ENCODE measurements at places on chromosomes 1 and 21.

GRCh38 chr1:24186031-24186710 lies 918 bp downstream of the IFNLR1 start:
- no peak for DNase-seq

DNA sequence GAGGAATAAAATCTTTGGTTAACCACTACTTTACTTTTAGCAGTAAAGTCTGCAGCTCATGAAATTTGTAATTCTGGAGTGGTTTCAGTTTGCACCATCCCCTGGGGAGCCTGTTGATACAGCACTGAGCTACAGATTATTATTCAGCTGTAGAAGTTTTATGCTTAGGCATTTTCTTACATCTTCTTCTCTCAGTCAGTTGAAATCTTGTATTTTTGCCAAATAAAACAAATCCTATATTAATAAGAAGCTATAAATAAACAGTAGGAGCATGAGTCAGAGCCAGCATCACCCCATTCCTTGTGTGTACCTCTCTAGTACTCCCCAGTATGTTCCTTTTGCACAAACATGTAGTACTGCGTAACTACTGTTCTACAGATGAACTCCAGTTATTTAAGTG lies 118.9 kb downstream of the ATF6 start:
- DNase-seq, result peak; percentile 87

- DNase-seq, result peak; percentile 28
Measured at GRCh38 chr1:111195002-111195684, 5.3 kb downstream of the DENND2D start.

- no peak for DNase-seq
Measured at GRCh38 chr1:11031624-11032262, 15.3 kb downstream of the MASP2 start.

GRCh38 chr1:78677788-78678187 lies 28.2 kb downstream of the IFI44 start:
- no peak for DNase-seq

DNA sequence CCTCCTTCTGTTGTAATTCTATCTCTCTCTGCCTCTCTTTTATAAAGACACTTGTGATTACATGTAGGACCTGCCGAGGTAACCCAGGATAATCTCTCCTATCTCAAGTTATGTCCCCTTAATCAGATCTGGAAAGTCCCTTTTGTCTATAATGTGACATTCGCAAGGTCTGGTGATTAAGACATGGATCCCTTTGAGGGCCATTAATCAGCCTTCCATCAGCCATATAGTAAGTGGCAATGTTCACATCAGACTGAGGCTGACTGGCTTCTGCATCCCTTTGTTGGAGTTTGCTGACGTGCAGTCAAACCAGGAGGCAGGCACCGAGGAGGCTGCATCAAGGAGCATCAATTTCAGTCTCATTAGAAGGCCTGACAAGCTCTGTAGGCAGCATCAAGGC lies 209.6 kb downstream of the BACH1 start:
- DNase-seq, result no peak

DNA sequence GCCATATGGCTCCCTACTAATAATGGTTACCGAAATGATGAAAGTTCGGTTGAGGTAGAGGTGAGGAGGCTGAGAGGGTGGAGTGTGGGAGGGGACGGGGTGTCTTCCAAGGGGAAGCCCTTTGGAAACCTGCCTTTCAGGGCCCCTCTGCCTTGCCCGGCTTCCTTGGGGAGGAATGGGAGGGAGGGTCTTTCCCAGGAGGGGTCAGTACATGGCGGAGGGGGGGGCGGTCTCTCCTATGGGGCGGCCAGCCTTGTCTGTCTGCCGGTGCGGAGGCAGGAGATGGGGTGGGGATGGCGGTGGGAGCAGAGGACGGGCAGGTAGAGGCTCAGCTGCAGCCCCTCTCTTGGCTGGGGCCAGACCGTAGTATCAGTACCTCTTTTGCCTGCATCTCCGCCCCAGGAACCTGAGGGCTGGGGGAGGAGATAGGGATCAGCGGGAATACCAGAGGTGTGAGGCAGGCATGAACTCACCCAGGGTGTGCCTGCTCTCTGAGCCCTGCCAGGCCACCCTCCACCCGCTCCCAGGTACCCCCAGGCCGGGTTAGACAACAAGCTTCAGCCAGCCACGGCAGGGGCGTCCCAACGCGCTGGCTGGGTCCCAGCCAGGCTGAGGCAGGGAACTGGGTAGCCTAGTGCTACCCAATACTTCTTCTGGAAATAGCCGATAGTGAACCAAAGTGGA lies 79.4 kb upstream of the POU3F1 start:
- DNase-seq, result no peak

DNA sequence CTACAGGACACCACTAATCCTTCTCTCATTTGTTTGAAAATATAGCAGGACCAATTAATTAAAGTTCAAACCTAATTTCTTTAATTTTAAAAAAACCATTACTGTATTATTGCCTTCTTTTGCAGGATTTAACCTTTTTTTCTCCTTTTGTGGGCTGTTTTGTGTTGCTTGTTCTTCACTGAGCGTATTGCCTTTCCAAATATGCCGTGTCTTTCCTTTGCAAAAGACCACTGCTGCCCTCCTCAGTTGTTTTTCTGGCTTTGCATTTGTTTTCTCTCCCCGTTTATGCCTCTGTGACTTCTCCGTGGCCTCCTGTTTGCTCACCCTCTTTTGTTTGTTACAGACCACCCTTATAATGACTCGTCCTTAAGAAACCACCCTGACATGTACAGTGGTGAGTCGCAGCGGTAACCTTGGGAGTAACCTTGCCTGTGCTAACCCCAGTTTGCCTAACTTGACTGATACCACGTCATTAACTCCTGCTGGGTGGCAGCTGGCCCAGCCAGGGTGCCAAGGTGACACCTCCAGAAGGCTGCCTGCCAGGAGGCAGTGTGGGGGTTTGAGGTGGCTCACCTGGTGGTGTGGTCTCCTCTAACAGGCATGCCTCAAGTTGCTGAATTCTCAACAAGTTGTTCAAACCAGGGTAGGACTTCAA lies 81.1 kb upstream of the CNTN2 start:
- DNase-seq, result no peak

GRCh38 chr1:191870490-191870889 lies 287.8 kb upstream of the RGS18 start:
- DNase-seq, result no peak

GRCh38 chr1:25572708-25573590 lies 29.5 kb downstream of the LDLRAP1 start:
- DNase-seq, result peak; percentile 36

GRCh38 chr1:180407051-180407450 lies 95.3 kb downstream of the ACBD6 start:
- DNase-seq, result no peak

DNA sequence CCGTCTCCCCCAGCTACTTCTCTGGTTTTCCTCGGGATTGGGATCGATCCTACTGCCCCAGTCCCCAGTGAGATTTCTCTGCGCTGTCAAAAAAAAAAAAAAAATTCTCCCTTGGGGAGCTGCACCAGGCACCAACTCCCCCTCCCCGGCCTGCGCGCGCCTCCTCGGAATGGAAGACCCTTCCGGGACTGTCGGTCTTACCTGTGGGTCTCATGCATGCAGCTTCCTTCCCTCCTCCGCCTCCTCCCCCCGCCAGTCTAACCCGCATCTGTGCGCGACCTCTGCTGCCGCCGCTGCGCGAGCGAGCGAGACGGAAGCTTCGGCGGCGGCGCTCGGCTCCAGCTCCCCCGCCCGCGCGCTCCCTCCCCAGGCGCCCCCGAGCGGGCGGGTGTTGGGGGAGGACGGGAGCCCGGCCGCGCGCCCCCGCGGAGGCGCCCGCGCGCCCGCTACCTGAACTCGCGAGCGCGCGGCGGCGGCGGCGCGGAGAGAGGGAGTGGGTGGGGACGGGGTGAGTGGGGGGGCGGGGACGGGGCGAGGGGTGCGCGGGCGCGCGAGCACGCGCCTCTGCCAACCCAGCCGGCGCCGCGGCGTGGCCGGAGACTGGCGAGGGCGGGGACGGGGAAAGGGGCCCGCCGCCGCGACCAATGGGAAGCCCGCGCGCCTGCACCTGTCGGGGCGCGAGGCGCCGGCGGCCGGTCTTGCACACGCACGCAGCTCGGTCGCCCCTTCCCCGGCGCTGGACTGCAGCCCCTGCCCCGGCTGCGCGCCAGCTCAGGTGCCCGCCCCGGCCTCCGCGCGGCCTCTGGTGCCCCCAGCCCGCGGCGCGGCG lies at the start of gene SUSD4:
TSS of gene SUSD4 (minus strand) at position 321 of the 829 bp plus-strand sequence. CDS start 751 bp downstream, outside the sequence.
- DNase-seq, result no peak

GRCh38 chr1:154913273-154913672 lies 23.2 kb downstream of the PMVK start:
- DNase-seq, result no peak

- DNase-seq, result no peak
Measured at GRCh38 chr21:32193098-32193465, 85.8 kb downstream of the MIS18A start.

DNA sequence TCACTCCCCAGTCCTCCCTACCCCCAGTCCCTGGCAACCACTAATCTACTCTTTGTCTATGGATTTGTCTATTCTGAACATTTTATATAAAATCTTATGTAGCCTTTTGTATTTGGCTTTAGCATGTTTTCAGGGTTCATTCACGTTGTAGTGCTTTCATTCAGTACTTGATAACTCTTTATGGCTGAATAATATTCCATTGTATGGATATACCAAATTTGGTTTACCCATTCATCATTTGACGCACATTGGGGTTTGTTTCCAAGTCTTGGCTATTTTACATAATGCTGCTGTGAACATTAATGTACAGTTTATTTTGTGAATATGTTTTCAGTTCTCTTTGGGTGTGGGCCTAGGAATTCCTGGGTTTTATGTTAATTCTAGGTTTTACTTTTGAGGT lies 2.6 kb downstream of the KDM1A start:
- DNase-seq, result no peak

GRCh38 chr21:42403611-42404231 lies at the start of gene UBASH3A:
UBASH3A (plus strand) TSS chr21:42403902; CDS start chr21:42403946, 44 bp downstream.
- no peak for DNase-seq

DNA sequence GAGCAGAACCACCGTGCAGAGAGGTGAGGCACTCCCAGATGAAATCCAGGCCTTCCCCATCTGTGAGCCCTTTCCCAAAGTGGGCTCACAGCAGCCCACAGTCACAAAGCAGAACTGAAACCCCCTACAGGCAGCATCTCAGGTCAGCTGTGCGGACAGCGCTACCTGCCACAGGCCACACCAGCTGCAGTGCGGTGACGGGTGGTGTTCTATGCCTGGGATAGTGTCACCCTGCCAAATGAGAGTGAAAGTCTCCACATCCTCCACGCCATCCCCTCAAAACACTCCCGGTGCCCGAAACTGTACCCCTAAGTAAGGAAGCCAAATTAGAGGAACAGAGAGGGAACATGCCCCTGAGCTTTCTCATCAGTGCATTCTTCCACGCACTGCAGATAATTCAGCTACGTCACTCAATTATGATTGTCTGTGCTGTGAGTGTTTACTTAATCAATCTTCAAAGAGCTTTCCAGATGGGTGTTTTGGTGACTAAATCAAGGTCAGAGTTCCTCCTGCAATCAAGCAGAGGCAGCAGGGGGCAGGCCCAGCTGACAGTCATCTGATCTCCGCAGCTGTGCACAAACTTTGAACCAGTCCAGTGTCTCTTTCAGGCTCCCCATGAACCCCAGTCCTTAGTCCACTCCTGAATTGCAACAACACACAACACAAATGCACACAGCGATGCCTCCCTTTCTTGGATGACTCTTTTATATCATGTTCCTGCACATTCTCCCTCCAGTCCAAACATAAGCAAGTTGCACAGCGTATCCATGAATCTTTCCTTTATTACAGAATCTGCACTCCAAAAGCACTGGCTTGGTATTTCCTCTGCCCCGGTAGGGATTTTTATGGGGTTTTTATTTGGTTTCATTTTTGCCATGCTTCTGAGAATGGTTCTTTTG lies 150.0 kb downstream of the TOMM20 start:
- DNase-seq, result peak; percentile 91

DNA sequence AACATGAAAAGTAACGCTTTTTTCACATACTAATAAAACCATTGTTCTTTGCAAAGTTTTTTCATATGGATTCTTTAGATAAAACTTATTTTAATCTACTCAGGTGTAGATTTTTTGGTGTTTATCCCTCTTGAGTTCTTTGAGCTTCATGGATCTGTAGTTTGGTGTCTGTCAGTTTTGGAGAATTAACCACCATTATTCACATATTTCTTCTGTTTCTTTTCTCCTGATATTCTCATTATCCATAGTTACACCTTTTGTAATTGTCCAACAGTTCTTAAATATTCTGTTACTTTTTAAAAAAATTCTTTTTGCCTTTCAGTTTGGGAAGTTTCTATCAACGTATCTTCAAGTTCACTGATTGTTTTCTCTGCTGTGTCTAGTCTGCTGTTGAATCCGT lies 18.6 kb downstream of the HS2ST1 start:
- no peak for DNase-seq

GRCh38 chr1:17440827-17441168 lies 1.3 kb upstream of the RCC2 start:
- DNase-seq, result no peak

- no peak for DNase-seq
Measured at GRCh38 chr1:23124259-23125026, 44.2 kb downstream of the LUZP1 start.

- DNase-seq, result peak; percentile 93
Measured at GRCh38 chr21:17491716-17492414, 21.0 kb upstream of the CXADR start.

- DNase-seq, result no peak
Measured at GRCh38 chr1:174060090-174060489, 37.9 kb upstream of the RC3H1 start.

- DNase-seq, result no peak
Measured at GRCh38 chr1:43304314-43304681, 3.5 kb downstream of the TIE1 start.

DNA sequence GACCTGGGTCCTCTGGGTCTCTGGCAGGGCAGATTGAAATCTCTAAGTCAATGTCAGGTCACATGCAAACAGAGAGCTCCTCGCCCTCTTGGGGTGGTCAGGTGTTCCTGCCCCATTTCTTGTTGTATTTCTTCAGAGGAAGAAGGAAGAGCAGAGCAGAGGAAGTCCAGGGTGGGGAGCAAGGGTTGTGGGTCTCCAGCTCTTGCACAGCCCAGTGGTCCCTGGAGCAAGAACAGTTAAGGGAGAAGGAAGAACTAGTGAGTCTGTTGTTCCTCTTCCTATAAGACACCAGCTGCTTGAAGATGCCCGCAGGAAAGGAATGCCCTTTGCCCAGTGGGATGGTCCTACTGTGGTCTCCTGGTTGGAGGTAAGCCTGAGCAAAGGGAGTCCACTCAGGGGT lies 26.3 kb downstream of the MYOG start:
- no peak for DNase-seq

- DNase-seq, result peak; percentile 31
Measured at GRCh38 chr1:161139766-161140165, 7.3 kb upstream of the DEDD start.

DNA sequence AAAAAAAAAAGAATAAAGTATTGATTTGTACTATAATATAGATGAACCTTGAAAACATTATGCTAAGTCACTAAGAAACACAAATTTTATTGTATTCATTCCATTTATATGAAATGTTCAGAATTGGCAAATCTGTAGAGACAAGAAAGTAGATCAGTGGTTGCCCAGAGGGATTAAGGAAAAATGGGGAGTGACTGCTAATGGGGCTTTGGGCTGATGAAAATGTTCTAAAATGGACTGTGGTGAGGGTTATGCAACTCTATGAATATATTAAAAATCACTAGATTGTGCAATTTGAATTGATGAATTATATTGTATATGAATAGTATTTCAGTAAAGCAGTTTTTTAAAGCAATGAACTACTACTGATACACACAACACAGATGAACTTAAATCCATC lies 10.0 kb downstream of the GDAP2 start:
- peak; percentile 46 for DNase-seq

- no peak for DNase-seq
Measured at GRCh38 chr1:6630027-6630426, 5.4 kb downstream of the THAP3 start.

Data from fibroblast of gingiva (primary cell).